ENCODE measurements at places on chromosomes 11 and 22.

DNA sequence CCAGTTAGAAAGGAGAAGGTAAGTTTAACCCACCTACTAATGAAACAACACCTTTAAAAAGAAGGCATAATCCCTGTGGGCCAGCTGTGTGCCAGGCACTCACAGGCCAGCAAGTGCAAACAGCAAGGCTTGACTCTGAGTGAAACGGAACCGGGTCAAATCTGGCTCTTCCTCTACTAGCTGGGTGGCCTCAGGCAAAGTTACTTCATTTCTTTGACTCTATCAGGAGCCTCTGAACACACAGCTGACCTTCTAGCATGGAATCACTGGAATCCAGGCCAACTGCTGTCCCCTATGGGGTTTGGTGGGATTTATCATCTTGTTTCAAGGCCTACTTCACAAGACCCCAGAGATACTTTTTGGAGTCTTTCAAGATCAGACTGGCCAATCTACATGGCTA, 3.3 kb downstream of the RAB38 start:
- no peak for DNase-seq

DNA sequence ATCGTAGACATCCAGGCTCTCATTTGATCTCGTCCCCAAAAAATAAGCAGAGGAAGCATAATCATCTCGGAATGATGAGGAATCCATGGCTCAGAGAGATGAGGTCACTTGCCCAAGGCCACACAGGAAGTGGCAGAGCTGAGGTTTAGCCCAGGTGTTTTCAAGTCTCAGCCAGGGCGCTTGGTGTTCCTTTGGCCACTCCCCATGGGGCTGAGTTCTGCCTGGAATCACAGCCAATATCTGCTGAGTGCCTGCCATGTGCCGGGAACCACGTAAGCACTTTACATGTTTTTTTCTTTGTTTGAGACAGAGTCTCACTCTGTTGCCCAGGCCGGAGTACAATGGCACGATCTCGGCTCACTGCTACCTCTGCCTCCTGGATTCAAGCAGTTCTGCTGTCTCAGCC, 29.5 kb upstream of the MYH9 start:
- DNase-seq = no peak

DNA sequence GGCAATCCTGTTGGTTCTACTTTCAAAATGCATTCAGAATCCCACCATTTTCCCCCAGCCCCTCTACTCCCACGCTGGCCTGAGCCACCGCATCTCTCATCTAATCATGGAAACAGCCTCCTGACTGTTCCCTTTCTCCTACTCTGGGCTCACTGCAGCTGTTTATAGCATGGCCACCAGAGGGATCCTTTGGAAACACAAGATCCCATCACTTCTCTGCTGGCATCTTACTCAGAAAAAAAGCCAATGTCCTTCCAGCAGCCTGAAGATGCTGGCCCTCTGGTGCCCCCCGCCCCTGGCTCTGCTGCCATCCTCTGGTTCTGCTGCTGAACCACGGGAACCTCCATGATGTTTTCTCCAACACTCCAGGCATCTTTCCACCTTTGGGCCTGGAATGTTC, 11.1 kb downstream of the MS4A8 start:
- DNase-seq = no peak

GRCh38 chr22:30371981-30372380, 15.2 kb downstream of the CCDC157 start:
- no peak for DNase-seq

DNA sequence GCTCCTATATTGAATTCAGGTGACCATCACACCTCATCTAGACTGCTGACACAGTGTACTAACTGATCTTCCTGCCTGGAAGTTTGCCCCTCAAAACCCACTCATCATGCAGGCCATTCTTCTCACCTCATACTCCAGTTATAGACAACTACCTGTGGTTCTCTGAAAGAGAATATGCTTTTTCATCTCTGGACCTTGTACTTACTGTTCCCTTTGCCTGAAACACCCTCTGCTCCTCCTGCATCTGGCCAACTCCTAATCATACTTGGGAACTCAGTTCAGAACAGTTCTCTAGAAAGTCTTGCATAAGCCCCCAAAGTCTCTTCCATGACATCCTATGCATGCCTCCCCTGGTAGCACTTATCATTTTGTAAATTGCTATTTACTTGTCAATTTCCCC, 28.2 kb upstream of the P4HA3 start:
- DNase-seq = no peak

DNA sequence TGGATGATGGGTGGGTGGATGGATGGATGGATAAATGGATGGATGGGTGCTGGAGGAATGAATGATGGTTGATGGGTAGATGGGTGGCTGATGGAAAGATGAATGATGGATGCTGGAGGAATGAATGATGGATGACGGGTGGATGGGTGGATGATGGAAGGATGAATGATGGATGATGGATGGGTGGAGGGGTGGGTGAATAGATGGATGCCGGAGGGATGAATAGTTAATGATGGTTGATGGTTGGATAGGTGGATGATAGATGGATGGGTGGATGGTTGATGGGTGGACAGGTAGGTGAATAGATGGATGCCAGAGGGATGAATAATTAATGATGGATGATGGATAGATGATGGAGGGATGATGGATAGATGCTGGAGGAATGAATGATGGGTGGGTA, 41.4 kb downstream of the ANO1 start:
- no peak for DNase-seq

GRCh38 chr22:41713004-41713403, 13.7 kb downstream of the MEI1 start:
- DNase-seq = no peak

GRCh38 chr11:10641912-10642697, 51.5 kb downstream of the IRAG1 start:
- DNase-seq = no peak

GRCh38 chr11:5004424-5005274, 10.0 kb downstream of the OR51L1 start:
- DNase-seq = no peak

DNA sequence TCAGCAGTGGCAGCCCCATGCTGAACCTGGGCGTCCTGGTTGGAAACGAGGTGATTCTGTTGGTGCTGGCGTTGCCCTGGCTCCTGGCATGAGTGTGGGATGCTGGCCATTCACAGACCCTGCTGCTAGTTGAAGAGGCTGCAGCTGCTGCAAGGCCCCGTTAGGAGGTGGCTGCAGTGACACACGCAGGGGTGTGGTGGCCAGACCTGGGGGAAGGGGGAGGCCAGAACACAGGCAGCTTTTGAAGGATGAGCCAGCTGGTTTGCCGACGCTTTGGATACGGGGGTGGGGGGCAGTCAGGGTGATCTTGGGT, 77.2 kb downstream of the MORC2 start:
- DNase-seq = no peak

DNA sequence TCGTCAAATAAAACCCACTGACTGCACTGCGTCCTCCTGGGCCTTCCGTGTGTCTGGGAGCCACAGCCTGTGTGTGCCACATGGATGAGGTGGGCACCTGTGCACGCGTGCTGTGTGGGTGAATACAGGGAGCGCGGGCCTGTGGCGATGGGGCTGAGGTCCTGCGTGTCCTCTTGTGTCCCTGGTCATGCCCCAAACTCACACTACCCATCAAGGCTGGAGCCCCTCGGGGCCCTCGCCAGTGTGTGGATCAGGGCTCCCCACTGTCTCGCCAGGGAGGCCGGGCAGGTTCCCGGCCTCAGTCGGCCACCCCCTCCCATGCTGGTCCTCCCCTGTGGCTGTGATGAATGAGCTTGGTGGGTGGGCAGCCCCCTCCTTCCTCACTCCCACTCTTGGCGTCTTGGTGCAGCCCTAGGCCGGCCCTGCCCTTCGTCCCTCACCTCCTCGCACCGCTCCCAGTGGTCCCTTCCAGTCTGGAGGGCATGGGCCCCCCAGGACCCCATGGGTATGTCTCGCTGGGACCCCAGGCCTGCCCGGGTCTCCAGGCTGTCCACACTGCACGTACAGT, 707 bp upstream of the CD151 start:
- DNase-seq = no peak

DNA sequence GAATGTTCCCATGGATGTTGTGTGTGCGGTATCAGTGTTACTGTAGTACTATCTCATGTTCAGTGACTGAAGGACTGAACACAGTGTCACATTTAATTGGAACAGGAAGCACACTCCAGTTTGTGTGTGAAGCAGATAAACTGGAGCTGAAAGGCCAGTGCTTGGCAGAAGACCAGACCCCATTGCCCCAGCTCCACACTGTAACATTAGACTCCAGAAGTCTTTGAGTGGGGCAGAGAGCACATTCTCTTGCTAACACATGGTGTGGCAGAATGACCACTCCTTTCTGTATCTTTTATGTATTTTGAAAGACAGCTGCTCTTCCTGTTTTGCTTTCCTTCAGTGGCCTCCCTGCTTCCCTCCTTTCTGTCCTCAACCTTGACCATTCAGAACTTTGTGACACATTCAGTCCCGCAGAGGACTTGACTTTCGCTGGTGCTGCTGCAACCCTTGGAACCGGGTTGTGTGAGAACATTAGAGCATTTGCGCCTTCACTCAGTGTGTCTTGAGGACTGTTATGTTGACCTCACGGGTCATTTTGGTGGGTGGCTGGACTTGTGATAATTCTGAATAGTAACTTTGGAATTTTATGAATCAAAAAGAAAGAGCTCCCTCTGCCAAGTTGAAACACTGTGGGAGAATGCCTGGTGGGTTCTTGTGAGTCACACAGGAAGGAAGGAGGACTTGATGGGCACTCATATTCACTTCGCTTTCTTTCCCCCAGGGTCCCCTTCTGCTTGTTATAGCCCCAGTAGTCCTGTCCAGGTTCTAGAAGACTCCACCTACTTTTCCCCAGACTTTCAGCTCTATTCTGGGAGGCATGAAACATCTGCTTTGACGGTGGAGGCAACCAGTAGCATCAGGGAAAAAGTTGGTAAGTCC, 26.4 kb downstream of the AMOTL1 start:
- no peak for DNase-seq

DNA sequence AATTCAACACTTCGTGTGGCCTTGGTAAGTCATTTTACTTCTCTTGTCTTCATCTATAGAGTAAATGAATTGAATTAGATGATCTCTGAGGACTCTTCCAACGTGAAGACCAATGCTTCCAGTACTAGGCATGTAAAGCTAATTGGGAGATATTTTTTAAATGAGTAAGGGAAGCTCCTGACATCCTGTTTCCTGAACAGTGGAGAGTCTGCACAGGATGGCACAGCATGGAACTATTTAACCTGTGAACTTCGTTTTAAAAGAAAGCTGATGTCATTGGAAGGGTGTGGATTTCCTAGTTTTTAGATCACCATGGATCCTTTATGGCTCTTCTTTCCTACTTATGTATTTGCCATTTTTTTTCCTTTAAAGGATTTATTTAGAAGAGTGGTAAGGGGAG, 48.4 kb upstream of the HSD17B12 start:
- DNase-seq = no peak

- no peak for DNase-seq
Measured at GRCh38 chr11:32602657-32603415, 19.2 kb downstream of the EIF3M start.

DNA sequence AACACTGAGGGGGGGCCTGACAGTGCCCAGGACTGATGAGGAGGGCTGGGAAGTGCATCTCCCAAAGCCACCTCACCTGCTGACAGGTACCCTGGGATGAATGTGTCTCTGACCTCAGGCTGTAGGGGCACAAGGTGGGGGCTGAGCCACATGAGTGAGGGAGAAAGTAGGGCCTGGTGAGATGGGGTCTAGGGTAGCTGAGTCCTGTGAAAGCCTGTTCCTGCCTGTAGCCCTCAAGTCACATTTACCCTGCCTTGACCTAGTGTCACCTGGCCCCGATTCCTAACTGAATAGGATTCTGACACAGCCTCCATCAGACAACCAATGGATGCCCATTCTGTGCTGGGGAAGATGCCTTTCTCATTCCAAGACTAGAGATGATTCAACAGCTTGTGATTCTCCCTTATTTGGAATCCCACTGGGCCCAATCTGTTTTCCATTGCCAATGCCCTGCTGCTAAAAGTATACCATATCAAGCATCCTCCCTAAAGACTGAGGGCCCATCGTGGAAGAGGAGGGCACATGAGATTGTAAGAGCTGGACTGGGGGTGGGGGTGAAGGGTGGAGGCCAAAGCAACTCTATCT, 11.1 kb upstream of the RFPL1 start:
- DNase-seq = no peak

DNA sequence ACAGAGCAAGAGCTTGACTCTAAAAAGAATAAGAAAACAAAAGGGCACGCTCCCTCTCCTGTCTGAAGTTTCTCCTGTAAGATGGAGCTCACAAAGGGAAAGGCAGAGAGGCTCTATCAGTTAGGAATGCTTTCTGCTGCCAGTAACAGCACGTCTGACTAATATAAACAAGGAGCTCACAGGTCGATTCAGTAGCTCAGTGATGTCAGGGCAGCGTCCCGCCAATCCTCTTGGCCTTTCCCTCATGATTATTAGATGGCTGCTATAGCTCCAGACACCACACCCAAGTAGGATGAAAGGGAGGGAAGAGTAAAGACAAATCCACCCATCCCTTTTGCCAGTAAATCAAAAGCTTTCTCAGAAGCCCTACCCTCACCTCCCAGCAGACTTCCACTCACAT, 51.3 kb upstream of the HMGXB4 start:
- no peak for DNase-seq

DNA sequence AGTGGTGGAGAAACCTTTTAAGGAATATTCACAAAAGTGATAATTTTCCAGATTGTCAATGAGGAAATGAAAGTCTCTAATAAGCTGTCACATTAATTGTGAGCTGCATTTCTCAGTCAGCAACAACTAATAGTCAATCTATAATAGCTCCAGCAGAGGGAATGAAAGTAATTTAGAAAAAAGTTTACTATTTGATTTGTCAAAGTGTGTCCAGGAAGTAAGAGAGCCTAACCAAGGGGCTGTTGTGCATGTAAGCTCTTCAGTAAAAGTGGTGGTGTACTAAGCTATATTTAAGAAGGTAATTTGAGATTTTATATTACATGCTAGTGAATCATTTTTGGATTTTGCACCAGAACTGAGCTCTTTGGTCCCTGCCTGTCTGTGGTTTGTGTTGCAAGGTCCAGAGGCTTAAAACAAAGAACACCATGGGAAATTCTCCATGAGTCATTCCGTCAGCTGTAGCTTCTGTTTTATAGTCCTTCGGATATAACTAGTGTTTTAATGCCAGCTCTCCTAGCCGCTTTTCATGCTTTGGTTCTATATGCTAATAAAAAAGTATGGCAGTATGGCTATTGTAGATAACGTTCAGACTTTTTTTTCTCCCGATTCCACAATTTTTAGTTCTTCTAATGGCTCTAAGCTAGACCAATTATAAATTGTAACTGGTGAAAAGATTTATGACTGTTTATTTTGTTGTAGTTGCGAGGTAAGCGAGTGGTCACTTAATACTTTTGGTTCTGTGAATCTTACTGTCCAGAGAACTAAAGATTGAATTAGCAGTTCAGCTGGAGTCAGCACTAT, 64.6 kb downstream of the ARHGEF12 start:
- DNase-seq = no peak

- DNase-seq = no peak
Measured at GRCh38 chr11:62622476-62623089, 797 bp upstream of the B3GAT3 start.

DNA sequence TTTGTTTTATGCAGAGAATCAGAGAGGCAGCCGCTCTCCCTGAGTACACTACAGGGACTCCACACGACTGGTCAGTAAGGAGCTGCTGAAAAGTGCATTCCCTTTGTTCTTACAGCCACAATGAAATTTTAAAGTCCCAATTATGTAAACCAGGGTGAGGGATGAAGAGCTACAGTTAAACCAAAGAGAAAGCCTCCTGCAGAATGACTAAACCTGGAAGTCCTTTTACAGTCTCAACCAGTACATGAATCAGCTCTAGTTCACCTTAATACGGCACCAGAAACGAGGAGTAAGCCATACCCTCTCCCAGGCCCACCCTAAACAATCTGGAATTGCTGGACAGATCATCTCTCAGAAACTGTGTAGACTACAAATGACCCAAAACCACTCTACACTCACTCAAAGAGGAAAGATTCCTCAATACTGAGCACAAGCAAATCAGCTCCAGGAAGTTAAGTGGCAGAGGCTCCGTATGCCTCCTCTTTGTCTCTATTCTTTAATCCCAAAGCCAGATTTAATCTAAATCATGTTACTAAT, 113.1 kb downstream of the RBFOX2 start:
- no peak for DNase-seq
